ENCODE measurements at places on chromosomes 5 and 9.

GRCh38 chr5:141371572-141372475 lies 1.8 kb downstream of the PCDHGB3 start:
- no peak for DNase-seq

- DNase-seq, result no peak
Observed at GRCh38 chr9:126365780-126366179, 39.2 kb downstream of the MVB12B start.

GRCh38 chr5:82312373-82312856 lies 34.3 kb upstream of the RPS23 start:
- peak; percentile 77 for DNase-seq

- DNase-seq, result no peak
Observed at GRCh38 chr5:5217371-5217770, 77.2 kb downstream of the ADAMTS16 start.

- DNase-seq, result no peak
Observed at GRCh38 chr5:127863610-127864395, 160.6 kb downstream of the CCDC192 start.

DNA sequence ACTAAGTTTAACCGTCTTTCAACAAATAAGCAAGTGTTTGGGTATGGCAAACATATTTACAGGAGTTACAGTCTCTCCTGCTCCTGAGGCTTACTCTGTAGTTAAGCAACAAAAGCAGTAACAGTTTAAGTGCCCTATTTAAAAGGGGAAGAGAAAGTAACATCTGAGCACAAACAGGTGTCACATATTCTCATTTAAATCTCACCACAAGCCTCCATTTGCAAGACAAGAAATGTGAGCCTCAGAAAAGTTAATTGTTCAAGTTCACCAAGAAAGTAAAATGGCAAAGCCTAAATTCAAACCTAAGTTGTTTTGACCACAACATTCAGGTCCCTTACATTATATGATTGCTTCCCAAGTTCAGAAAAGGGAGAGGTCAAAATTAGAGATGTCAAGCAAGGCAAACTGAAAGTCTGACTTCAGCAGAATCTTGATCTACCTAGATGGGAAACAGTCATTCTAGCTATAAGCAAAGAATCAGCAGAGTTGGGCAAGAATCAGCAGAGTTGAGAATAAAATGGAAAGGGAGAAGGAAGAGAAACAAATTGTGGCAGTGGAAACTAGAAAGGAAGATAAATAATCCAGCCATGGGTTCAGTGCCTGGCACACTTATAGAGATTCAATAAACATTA lies 93.4 kb downstream of the STRBP start:
- DNase-seq, result no peak

- no peak for DNase-seq
Observed at GRCh38 chr5:87081511-87082372, 185.9 kb upstream of the RASA1 start.

- DNase-seq, result no peak
Observed at GRCh38 chr5:107486489-107486888, 184.2 kb downstream of the EFNA5 start.

DNA sequence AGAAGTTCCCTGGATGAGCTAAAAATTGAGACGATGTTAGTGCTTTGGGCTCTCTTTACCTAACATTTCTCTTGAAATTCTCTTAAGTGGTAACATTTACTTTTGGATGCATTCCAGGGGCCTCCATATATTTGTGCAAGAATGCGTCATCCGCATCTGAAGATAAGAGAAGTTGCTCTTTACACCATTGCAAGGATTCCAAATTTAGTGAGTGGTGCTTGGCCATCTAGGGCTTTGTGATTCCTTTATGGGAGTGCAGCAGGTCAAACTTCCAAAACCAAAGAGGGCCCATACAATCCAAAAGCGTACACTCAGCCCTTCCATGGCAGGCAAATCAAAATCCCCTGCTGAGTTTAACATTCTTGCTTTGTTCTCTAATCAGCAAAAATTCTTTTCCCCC lies 102.0 kb upstream of the DMAC1 start:
- no peak for DNase-seq

All from endothelial cell (in vitro differentiated cells).